ENCODE measurements at places on chromosomes 1 and 21.
A peak's percentile ranks its signal among the peaks of the same experiment; 100 is the strongest.

- DNase-seq: no peak
Measured at GRCh38 chr21:15437883-15438282, 291.9 kb upstream of the USP25 start.

- DNase-seq: no peak
Measured at GRCh38 chr1:10538646-10539355, 64.1 kb downstream of the PEX14 start.

GRCh38 chr1:172345077-172345476 lies 75.4 kb upstream of the C1orf105 start:
- no peak for DNase-seq

GRCh38 chr1:41632781-41633575 lies 148.5 kb upstream of the EDN2 start:
- no peak for DNase-seq

- DNase-seq: no peak
Measured at GRCh38 chr1:110785612-110786011, 87.3 kb upstream of the CD53 start.

DNA sequence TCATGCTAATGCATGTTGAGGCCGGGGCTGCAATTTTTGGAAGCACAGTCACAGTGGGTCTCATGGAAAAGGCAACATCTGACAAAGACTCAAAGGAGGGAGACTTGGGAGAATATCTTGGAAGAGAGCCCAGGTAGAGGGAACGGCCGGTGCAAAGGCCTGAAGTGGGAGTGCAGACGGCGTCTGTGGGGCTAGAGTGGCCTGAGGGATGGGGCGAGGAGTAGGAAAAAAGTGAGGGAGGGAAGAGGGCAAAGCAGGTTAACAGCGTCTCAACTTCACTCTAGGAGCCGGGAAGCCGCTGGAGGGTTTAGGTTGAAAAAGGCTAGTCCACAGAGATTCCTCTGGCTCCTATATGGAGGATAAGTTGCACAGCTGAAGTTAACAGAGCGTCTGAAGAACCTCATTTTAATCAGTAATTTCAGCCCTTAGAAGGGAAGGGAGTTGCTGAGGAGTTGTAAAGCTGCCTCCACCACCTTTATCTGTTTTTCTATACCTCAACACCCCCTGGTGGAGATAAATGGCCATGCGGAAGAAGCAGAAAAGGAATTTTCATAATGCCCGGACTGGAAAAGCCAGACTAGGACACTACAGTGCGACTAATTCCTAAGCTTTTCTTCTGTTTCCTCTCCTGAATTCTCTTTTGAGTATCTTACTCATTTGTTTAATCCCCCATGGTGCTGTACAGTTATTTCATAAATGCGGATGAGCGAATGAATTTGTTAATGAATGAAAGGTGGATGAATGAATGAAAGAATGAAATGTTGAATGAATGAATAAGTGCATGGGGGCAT lies 78.7 kb upstream of the ZNF281 start:
- DNase-seq: peak; percentile 28

DNA sequence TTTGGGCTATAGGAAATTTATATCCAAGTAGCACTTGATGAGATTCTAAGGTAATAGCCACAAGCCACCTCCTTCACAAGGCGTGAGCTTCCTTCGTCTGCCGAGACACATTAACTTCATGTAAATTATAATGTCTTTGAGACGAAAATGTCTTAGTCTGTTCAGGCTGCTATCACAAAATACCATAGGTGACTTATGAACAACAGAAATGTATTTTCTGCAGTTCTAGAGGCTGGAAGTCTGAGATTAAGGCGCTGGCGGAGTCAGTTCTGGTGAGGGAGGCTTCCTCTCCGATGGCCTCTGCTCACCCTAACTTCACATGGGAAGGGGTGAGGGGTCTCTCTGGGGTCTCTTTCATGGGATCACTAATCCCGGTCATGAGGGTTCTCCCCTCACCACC lies 133.0 kb downstream of the ETS2 start:
- no peak for DNase-seq

- DNase-seq: no peak
Measured at GRCh38 chr1:178875936-178876335, 5.1 kb upstream of the ANGPTL1 start.

- DNase-seq: no peak
Measured at GRCh38 chr1:54296666-54297065, 96.7 kb downstream of the MRPL37 start.

DNA sequence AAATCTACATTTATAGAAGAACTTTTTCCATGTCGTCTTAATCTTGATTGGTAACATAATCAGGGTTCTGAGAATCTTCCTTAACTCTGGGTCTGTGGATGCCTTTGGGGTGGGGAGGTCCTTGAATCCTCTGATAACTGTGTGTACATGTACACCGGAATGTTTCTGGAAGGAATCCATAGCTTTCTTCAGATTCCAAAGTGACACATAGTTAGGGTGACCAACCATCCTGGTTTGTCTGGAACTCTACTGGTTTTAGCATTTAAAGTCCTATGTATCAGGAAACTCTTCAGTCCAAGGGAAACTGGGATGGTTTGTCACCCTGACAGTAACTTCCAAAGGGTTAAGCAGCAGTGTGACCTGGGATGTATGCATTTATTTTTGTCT lies 16.8 kb downstream of the STRIP1 start:
- DNase-seq: no peak

DNA sequence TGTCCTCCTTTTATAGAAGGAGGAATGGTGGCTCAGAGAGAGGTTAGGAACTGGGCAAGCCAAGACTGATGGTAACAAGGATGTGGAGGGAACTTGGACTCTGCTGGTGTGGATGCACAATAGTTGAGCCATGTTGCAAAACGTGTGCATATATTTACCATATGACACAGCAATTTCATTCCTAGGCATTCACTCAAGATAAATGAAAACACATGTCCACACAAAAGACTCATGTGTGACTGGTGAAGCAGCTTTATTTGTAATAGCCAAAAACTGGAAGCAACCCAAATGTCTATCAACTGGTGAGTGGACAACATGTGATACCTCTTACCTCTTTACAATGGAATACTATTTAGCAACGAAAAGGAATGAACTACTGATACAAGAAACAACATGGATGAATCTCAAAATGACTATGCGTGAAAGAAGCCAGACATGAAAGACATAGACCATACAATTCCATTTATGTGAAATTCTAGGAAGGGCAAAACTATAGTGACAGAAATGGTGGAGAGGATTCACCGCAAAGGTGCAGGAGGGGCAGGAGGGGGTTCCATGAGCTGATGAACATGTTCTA lies 36.2 kb downstream of the CAMK2N1 start:
- no peak for DNase-seq

- no peak for DNase-seq
Measured at GRCh38 chr1:155872527-155872926, 13.2 kb downstream of the SYT11 start.

GRCh38 chr1:87436534-87436933 lies 107.9 kb downstream of the LMO4 start:
- DNase-seq: no peak

DNA sequence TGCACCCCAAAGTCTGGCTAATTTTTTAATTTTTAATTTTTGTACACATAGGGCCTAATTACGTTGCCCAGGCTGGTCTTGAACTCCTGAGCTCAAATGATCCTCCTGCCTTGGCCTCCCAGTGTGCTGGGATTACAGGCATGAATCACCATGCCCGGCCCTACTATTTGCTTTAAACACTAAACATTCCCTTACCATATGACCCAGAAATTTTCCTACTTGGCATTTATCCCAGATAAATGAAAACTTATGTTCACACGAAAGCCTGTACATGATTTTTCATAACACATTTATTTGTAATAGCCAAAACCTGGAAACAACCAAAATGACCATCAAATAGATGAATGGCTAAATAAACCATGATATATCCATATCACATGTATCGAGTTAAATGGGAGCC lies 35.8 kb downstream of the NDUFS5 start:
- DNase-seq: no peak

- DNase-seq: no peak
Measured at GRCh38 chr1:247535402-247535801, 838 bp downstream of the OR2C3 start.

DNA sequence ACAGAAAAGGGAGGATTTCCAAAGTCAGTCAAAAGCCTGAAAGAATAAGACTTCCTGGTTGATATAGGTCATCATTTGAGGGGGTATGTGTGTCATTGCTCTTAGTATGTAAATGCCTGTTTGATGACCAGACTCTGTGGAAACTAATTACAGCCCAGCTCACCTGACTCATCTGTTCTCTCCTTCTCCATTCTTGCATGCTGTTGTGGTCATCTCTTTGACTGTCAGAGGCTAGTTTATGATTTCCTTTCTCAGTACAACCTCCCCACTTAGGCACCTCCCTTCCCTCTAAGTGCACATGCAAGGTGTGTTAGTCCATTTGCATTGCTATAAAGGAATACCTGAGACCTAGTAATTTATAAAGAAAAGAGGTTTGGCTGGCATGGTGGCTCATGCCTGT lies 2.4 kb upstream of the C1orf116 start:
- DNase-seq: no peak

GRCh38 chr1:212628813-212629415 lies 20.4 kb downstream of the ATF3 start:
- DNase-seq: no peak

GRCh38 chr1:181126871-181127587 lies 38.5 kb downstream of the IER5 start:
- no peak for DNase-seq

DNA sequence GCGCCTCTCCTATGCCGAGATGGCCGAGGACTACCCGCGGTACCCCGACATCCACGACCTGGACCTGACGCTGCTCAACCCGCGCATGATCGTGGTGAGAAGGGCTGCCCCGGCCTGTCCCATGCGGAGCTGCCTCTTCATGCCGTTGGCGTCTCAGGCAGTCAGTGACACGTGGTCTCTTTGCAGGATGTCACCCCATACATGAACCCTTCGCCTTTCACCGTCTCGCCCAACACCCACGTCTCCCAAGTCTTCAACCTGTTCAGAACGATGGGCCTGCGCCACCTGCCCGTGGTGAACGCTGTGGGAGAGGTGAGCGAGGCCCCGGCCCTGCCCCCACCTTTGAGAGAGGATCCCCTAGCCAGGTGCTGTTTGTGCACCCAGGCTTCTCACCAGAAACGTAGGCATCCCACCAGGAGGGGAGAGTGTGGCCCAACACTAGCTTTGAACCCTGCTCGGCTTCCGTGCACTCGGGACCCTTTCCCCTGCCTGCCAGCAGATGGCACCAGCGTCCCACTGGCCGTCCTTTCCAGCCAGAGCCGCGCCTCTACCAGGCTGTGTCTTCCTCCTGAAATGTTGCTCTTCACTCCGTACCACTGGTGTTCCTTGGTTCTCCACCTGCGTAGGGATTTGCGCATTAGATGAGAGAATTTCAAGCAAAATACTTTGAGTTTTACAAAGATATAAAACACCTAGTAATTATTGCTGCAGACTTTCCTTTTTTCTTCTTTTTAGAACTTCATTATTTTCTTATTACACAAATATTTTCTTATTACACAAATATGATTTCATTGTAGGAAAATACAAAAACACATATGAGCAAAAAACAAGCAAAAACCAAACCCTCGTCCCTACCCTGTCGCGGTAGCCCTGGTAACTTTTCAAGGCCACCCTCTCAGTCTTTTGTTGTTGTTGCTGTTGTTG lies 9.0 kb downstream of the NPPA start:
- peak; percentile 73 for DNase-seq

DNA sequence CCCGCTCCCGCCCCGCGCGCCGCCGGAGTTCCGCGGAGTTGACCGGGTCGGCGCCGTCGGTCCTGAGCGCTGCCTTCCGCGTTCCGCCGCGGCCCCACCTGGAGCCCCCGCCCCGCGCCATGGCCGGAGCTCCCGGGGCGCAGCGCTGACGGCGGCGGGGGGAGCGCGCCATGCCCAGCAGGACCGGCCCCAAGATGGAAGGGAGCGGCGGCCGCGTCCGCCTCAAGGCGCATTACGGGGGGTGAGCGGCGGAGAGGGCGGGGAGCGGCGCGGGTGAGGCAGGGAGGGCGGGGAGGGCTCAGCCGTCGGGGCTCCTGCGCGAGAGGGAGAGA lies 216 bp downstream of the PRKCZ start:
- no peak for DNase-seq

DNA sequence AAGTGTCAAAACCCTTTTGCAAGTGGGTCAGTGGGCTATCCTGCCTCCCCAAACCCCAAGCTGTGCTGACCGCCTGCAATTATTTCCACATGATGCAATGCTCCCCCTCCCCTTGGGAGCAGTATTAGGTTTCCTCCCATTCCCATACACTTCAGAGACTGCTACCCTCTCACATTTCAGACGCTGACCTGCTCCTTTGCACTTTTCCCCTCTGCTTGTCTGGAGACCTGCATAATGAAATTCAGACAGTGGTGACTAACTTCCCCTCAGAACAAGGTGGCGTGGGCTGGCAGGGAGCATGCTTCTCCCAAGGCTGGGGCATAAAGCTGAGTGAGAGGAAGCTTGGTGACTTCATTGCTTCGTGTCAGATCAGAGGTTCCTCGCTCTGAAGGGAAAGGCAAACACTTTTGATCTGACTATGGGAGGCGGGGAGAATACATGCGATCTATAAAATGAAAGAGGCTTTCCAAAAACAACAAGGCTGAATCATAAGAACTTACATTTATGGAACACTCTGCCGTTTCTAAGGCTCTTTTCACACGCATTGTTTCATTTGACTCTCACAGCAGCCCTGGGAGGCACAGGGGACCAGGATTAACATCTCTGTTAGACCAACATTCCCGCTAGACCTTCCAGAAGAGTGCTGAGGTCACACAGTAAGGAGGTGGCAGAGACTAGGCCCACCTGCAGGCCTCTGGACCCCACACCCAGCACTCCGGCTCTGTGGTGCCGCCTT lies 27.5 kb upstream of the ROR1 start:
- DNase-seq: no peak

DNA sequence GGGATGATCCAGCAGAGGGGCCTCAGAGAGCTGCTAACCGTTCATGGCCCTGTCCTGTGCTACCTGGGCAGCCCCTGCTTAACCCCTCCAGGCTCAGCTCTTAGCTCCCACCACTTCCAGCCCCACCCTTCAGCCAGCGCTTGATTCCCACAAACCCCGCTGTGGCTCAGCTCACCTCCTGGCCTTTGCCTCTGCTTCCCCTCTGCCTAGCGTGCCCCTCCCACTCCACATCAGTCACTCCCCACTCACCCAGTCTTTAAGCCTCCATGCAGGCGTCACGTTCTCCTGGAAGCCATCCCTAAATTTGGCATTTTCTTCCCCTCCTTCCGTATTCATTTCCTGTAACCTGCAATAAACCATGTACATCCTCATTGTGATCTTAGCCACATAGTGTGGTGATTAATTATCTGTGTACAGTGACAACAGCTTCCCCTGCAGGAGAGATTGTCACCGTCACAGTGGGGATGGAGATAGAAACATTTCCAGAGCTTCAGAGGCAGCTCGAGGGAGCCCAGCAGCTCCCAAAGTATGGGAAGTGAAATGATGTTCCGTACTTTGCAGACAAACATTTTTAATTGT lies 65.5 kb downstream of the EPHB2 start:
- no peak for DNase-seq
